ENCODE measurements at places on chromosomes 3 and 15.

GRCh38 chr15:39279311-39279710 is 301.6 kb upstream of the THBS1 start:
- DNase-seq: no peak

- no peak for DNase-seq
Observed at GRCh38 chr15:62063825-62064635, 2.7 kb upstream of the C2CD4A start.

DNA sequence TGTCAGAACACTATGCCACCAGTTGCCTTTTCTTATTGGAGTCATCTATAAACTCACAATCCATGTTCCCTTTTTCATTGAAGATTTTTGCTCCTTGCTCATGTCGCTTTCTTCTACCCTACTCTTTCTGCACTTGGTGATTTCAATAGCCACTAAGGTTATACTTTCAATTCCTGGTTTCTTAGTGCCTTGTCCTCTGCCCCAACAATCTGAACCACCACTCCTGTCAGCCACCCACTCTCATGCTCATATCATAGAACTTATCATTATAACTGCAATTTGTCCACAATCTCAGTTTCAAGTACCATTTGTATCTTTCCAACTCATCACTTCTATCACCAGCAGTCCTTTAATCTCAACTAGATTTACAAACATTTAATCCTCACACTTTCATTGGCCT is 10.0 kb upstream of the GRAMD1C start:
- no peak for DNase-seq

DNA sequence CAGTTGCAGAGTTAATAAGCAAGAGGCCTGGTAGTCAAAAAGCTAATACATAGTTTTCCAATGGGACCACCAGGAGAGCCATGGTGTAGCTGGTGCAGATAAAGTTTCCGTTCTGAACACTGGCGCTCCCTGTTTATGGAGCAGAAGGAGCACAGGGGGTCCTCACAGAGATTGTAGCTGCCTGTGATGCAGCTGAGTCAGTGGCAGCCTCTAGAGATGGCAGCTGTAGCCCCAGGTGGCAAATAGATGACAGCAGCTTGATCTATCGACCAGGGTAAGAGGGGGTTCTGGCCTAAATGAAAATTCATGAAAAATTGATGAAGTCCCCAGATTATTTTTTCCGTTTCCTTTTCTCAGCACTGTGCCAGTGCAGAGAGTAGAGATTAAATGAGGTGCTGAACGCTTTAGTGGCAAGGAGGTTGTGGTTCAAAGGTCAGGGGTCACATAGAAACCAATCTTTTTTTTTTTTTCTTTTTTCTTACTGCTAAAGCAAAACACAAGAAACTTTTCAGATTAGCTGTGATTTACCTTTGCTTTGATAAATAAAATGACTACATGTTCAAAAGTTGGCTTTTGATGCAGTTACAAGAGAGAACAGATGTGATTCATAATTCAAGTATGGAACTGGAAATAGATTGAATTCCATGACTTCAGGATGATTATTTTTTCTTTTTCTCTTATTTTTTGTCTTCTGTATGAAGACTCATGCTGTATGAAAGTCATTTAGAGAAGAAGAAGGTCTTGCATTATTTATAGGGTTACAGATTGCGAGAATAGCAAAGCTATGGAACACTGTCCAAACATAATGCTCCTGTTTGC is 63.3 kb downstream of the ROBO2 start:
- DNase-seq: no peak

GRCh38 chr3:181698263-181698954 is 13.3 kb upstream of the SOX2 start:
- no peak for DNase-seq

GRCh38 chr3:11499144-11499543 is 144.6 kb downstream of the VGLL4 start:
- DNase-seq: no peak

- DNase-seq: peak; percentile 30
Observed at GRCh38 chr3:158727206-158728060, 4.8 kb downstream of the RARRES1 start.

DNA sequence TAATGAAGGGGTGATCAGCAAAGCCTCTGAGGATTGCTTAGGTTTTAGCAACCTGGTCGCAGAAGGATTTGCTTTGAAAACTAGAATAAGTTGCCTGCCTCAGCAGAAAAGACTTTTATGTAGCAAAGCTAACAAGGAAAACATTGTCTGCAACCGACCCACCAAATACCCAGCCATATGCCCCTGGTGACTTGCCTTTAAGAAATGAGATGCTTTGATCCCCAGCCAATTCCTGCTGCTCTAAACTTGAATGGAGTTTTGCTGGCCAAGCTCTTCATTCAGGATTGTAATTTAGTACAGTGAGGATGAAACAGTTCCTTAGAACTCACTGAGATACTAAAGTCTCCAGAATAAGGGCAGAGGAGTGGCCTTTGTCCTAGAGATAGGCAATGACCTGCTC is 139.8 kb upstream of the PROK2 start:
- DNase-seq: no peak

- DNase-seq: no peak
Observed at GRCh38 chr15:77530576-77530975, 102.1 kb downstream of the LINGO1 start.

- DNase-seq: no peak
Observed at GRCh38 chr3:100411091-100411982, 10.0 kb downstream of the LNP1 start.

GRCh38 chr15:23420806-23421575 is 26.1 kb downstream of the GOLGA6L2 start:
- no peak for DNase-seq

DNA sequence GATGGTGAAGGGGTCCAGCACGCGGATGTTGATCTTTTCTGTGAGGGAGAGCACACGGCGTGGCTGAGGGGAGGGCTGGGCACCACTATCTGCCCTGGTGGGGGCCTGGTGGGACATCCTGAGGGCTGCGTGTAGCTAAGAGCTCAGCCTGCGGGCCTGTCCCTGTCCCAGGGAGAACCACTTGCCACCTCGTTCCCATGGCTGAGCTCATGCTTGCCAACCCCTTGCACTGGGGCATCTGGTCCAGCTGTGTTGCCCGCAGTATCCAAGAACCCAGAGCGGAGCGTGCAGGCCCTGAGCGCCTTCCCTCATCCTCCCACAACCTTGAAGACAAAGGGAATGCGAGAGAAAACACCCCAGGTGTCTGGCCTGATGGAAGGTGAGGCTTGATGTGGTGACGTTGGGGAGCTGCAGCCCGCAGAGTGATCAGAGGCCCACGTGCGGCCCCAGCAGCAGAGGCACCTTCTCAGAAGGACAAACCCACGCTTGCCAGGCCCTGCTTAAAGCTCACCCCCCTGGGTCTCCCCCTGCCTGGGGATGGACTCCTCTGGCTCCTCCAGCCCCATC is 28.9 kb downstream of the TKT start:
- no peak for DNase-seq

GRCh38 chr3:160857476-160858119 is 101.6 kb downstream of the PPM1L start:
- no peak for DNase-seq

GRCh38 chr3:109927726-109928125 is 590.4 kb upstream of the DPPA4 start:
- DNase-seq: no peak

- DNase-seq: peak; percentile 4
Observed at GRCh38 chr15:96330450-96331143, at the start of gene NR2F2. Gene NR2F2 (plus strand): TSS chr15:96330700. CDS start chr15:96332106, 1,406 bp downstream.

DNA sequence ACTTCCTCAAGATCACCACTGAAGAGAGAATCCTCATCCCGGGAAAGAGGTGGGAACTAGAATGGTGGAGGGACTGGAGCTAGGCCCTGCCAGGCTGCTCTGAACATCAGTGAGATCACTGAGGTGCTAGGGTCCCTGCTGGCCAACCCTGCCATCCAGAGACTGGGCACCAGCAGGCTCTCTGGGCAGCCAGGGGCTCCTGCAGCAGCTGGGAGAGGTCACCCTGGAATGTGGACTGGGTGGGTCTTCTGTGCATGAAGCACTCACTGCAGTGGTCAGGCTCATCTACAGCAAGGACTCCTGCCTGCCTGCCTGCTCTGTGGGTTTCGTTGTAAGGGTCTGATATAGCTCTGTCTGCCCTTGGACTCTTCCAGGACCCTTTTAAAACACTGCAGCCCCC is 24.9 kb downstream of the ALS2CL start:
- no peak for DNase-seq

GRCh38 chr3:23781051-23781450 is 24.7 kb upstream of the UBE2E1 start:
- DNase-seq: no peak

GRCh38 chr3:14451844-14452739 is 49.7 kb downstream of the SLC6A6 start:
- DNase-seq: no peak

- DNase-seq: no peak
Observed at GRCh38 chr3:30737743-30738499, 131.5 kb downstream of the TGFBR2 start.

- DNase-seq: no peak
Observed at GRCh38 chr3:71732637-71733036, 7.4 kb upstream of the EIF4E3 start.

GRCh38 chr15:29815000-29815710 is 7.1 kb downstream of the TJP1 start:
- no peak for DNase-seq

- DNase-seq: no peak
Observed at GRCh38 chr15:100154338-100154737, 187.4 kb downstream of the ADAMTS17 start.

DNA sequence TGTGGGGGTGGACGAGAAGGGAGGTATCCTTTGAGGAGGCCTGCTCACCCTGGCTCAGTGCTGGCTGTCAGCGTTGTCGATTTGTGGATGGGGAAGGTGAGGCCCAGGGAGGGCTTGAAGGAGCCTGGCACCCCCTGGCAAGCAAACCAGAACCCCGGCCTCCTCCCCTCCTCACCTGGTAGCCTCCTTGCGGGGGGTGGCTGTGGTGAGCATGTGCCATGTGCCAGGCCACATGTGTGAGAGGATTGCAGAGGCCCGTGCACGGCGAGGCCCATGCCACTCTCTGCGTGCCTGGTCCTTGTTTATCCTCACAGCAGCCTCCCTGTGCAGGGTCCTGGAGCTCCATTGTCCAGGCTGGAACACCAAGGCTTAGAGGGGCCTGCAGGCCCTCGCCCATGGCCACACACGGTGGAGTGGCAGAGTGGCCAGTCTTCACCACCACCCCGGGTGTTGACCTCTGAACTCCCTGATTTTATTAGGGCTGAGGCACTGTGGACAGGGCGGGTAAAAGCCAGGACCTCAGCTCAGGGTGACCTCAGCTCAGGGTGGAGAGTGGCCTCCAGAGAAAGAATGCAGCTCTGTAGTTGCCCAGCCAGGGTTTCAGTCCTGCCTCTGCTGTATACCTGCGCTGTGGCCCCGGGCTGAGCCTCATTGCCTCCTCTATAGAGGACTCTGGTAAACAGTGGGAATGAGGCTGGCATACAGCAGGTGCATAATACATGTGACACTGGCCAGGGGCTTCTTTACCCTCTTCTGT is 29.1 kb downstream of the HDAC11 start:
- DNase-seq: no peak

- no peak for DNase-seq
Observed at GRCh38 chr15:40511472-40512133, 40.8 kb downstream of the CHST14 start.

DNA sequence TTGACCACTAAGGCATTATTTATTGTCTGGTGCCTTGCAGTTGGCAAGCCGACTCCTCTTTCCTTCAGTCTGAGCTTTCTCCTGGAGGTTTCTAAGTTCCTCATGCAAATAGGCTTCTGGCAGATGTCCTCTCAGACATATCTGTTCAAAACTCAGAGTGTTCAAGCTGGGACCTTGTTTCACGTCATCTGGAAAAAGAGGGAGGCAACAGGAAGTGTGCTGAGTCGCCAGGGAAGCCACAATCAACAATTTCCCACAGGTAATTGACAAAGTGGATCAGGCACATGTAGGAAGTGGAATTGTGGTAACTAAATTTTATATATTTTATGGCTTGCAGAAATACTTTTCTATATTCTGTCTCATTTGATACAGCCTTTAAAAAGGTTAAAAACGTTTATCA is 14.6 kb downstream of the SCG5 start:
- no peak for DNase-seq

GRCh38 chr3:17478673-17479072 is 263.8 kb downstream of the TBC1D5 start:
- no peak for DNase-seq

- DNase-seq: no peak
Observed at GRCh38 chr3:32410367-32411246, 19.0 kb downstream of the CMTM7 start.

DNA sequence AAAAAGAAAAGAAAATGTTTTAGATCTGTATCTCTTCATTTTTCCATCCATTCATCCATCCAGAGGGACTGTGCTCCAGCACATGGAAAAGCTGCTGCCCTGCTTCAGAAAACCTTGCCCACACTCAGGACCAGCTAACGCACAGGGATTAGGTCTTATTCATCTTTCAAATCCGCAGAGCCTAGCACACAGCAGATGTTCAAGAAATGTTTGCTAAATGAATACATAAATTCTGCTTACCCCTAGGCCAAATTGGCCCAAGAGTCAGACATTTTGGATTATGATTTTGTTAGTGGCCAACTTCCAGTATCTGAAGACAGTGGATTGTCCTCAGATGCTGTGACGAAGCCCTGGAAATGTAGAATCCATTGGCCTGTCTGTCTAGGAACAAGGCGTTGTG is 71.4 kb downstream of the GHSR start:
- DNase-seq: no peak

- DNase-seq: no peak
Observed at GRCh38 chr3:150877303-150877702, 27.9 kb downstream of the MINDY4B start.

- no peak for DNase-seq
Observed at GRCh38 chr15:83657549-83657948, 3.6 kb downstream of the ADAMTSL3 start.

GRCh38 chr15:48595981-48596380 is 49.5 kb downstream of the FBN1 start:
- DNase-seq: no peak

- DNase-seq: no peak
Observed at GRCh38 chr15:92934716-92935115, 34.6 kb downstream of the CHD2 start.

- DNase-seq: no peak
Observed at GRCh38 chr3:135908225-135908624, 57.3 kb upstream of the PPP2R3A start.
